ENCODE measurements at places on chromosomes 13 and 19.

GRCh38 chr13:113417008-113417751 lies 36.1 kb downstream of the ADPRHL1 start:
- peak; percentile 33 for DNase-seq

DNA sequence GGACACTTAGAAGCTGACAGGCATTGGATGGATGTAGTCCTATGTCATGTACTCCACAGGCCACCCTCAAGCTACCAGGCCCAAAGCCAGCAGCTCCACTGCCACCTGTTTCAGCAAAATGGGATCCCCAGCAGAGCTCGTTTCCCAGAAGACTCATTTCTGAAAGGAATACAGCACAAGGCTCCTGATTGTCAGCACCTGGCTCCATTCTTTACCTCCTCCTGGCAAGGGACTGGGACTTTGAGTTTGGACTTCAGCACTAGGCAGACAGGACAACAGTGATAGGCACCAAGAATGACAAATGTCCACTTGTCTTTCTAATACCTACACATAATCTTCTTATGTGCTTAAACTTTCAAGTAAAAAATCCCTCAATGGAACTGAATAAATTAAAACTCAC lies 150.4 kb upstream of the RXFP2 start:
- no peak for DNase-seq

- no peak for DNase-seq
These were observed 103.9 kb upstream of the UBL3 start for GRCh38 chr13:29954082-29955028.

DNA sequence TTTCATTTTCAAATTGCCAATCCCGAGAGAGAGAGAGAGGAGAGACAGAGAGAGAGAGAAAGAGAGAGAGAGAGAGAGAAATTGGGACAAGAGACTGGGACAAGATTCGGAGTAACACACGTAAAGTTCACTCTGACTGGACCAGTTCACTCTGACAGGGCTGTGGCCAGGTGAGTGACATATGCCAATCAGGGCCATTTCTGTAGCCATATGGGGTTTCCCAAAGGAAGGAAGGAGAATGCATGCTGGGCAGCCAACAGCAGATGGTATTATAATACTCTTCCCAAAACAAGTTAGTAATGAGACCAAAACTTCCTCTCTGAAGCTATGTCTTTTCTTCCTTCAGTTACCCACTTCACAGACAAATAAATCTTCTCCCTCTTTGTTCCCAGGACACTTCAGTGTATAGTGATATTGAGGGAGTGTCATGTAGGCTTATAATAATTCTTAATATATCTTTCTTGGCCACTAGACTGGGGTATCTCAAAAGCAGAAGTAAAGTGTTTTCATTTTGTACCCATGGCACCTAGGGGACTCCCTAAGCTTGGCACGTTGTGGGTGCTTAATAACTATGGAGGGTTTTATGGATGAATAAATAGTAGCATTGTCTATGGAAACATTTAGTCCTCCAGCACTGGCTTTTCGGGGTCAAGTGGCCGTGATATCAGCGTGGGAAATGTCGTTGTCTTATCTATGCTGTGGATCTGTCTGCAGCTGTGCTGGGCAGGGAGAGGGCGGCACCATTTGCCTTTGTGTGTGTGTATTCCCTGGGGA lies 51.6 kb downstream of the SERP2 start:
- DNase-seq = no peak

DNA sequence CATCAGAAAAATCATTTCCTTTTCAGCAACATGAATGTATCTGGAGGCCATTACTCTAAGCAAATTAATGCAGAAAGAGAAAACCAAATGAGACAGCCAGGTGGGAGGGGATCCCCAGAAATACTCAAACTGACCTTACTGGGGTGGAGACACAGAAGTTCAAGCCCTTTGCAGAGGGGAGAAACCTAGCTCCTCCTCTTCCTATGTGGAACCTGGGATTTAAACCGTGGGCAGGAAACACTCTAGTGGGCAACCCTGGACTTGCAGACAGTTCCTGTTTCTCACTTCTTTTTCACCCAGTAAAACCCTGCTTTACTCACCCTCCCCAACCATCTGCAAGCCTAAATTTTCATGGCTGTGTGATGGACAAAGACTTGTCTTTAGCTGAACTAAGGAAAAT lies 61.3 kb downstream of the SLITRK6 start:
- DNase-seq = no peak

DNA sequence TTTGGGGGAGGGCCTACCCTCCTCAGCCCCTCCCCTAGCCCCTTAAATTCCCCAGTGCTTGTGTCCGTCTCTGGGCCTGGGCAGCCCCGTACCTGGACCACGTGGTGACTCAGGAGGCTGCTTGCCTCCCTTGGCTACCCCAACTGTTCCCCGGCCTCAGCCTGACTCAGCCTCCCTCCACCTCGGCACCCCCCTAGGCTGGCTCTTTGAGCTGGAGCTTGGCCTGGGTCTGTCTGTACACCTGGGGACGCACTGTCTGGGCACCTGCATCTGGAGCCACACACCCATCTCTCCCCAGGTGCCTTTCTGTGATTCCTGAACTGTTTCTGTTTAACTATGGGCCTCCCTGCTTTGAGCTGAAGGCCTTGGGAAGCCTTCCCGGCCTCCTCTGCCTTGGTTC lies 1.8 kb upstream of the KLK14 start:
- no peak for DNase-seq

GRCh38 chr13:94703721-94704314 lies 8.5 kb downstream of the SOX21 start:
- peak; percentile 57 for DNase-seq

- DNase-seq = no peak
These were observed 58.8 kb upstream of the ZNF536 start for GRCh38 chr19:30313353-30313750.

DNA sequence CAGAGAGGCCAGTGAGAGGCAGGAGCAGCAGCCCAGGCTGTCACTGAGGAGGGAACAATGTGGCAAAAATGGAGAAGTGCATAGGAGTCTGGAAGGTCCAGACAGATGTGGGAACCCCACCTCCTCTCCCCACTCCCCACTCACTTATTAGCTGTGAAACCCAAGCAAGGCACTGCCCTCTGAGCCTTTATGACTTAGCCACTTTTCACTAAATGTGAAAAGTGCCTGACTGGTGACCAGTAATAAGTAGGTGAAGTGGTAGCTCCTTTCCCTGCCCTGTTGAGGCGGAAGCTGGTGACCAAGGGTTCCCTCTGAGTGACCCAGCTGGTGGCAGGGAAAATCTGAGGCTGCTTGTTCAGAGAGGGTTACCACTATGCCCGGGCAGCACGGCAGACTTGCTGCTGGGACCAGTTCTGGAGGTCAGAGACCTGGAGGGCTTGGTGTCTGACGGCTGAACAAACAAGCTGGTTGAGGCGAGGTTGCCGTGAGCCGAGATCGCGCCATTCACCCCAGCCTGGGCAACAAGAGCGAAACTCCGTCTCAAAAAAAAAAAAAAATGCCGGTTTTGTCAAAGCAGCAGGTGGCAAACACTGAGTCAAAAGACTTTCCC lies 80.0 kb downstream of the ZNF429 start:
- DNase-seq = no peak

DNA sequence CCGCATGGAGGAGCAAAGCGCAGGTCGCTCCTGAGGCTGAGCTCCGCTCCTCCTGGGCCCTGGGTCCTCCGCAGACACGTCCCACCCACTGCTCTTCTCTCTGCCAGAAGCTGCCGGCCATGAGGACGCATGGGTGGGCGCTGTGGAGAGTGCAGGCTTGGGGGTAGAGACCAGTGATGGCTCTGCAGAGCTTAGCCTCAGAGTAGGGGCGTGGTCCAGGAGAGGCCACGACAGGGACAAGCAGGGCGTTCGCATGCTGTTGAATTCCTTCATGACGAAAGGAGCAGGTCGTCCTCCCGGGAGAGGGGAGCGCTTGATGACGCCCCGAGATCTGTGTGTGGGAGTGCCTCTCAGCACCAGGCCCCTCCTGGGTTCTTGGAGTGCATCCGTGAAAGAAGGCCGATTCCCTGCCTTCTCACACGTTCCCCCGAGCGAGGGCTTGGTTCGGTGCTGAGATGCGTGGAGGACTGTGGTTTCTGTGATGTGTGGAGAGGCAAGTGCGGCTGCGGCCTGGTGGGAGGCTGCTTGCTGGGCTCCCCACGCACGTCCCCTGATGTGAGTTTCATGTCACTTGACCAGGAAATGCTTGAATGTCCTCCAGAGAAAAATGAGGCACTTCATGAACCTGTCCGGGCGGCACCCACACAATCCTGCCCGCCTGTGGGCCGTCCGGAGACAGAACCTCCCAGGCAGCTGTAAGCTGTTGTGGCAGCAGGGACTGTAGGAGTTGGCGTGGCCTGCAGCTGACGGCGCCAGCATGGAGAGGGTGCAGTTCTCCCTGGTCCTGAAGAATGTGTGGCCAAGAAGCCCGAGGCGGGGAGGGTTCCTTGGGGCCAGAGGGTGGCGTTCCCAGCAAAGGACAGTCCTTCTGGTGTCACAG lies 4.5 kb downstream of the SF3A2 start:
- DNase-seq = no peak

GRCh38 chr19:44960906-44961728 lies 5.9 kb downstream of the CLPTM1 start:
- no peak for DNase-seq

DNA sequence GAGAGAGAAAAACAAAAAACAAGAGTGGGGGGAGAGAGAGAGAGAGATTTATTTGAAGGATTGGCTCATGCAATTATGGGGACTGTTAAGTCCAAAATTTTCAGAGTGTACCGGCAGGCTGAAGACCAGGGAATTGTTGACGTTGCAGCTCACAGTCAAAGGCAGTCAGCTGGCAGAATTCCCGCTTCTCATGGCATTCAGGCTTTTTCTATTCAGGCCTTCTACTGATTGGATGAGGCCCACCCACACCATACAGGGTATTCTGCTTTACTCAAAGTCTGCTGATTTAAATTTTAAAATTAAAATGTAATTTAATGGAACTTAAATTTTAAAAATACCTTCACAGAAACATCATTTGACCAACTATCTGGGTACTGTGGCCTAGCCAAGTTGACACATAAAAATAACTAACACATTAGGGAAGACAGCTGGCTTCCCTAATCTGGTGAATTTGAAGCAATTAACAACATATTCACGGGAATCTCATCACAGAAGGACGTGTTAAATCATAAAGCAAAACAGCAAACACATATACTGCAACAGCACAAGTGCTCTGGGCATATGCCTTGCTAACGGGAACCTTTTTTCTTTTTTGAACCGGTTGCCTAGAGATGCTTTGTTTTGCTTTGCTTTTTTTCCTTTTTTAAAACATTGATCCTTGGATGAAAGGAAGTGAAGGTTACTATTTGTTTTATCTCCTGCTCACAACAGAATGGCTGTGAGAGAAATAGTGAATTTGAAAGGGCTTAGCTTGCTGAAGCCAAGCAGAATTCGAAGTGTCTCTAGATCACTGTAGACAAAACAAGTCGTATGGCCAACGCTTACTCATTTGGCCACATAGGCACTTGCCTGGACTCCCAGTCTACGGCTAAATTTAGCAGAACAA lies 505.1 kb downstream of the IRS2 start:
- DNase-seq = no peak

GRCh38 chr13:113532156-113532806 lies 41.8 kb upstream of the DCUN1D2 start:
- peak; percentile 31 for DNase-seq

- no peak for DNase-seq
These were observed 553.9 kb downstream of the RFC3 start for GRCh38 chr13:34371645-34372395.

- DNase-seq = no peak
These were observed 257.5 kb downstream of the MZT1 start for GRCh38 chr13:72469906-72470305.

GRCh38 chr13:106905380-106906162 lies 337.6 kb upstream of the ARGLU1 start:
- peak; percentile 52 for DNase-seq

All from eye (tissue), 1 donor.